ENCODE measurements at places on chromosomes 4 and X. TPM values are rescaled to one million over a fixed set of nuclear protein-coding genes. Genes with fewer than 3 reads are reported as not detected.

Gene SSX4B
- not detected for total RNA-seq

Gene PUDP
- total RNA-seq: 7.3 TPM

Gene HOPX
- 12.9 TPM for total RNA-seq

Gene CPE
- total RNA-seq: 30.8 TPM

Gene DGKK
- not detected for total RNA-seq

Gene TSPAN6
- 34.1 TPM for total RNA-seq

Gene GRIA3
- 3.3 TPM for total RNA-seq

Gene ENOPH1
- 40.5 TPM for total RNA-seq

Gene IDS
- 32.1 TPM for total RNA-seq

Gene ADH1A
- total RNA-seq: not detected

Gene SCML2
- total RNA-seq: 1.7 TPM

Gene MAGEE1
- total RNA-seq: 1.9 TPM

Gene LDOC1
- 6.8 TPM for total RNA-seq

Gene CSN1S1
- total RNA-seq: not detected

Gene SSX4
- total RNA-seq: not detected

Gene NXF3
- total RNA-seq: not detected

Gene SEC24B
- total RNA-seq: 14.7 TPM

Gene PLK4
- 0.66 TPM for total RNA-seq

Gene GLRA2
- total RNA-seq: not detected

Gene NLGN3
- 2.3 TPM for total RNA-seq

Gene C4orf46
- total RNA-seq: 20.3 TPM

Gene FNIP2
- total RNA-seq: 43.5 TPM

Gene RENBP
- 1.5 TPM for total RNA-seq

Gene AMBN
- not detected for total RNA-seq

Gene XK
- under 0.01 TPM for total RNA-seq

Gene PPP2R3B
- 9.6 TPM for total RNA-seq

Gene HHIP
- total RNA-seq: 0.29 TPM

Gene GPR143
- total RNA-seq: not detected

Gene FREM3
- total RNA-seq: not detected

Gene UVSSA
- 15.4 TPM for total RNA-seq

Gene HSPA4L
- total RNA-seq: 24.8 TPM

Gene ATP1B4
- total RNA-seq: not detected

Gene SCARB2
- total RNA-seq: 368 TPM

Gene FBXW7
- 67.2 TPM for total RNA-seq

Gene SYNPO2
- 2.0 TPM for total RNA-seq

Gene SPANXA2
- not detected for total RNA-seq

Gene CT45A10
- total RNA-seq: not detected

Gene TRIML2
- not detected for total RNA-seq

Gene GPRASP1
- total RNA-seq: 4.2 TPM

Gene XAGE1A
- not detected for total RNA-seq

Gene MND1
- total RNA-seq: 2.2 TPM

Gene LDB2
- 177 TPM for total RNA-seq

Gene SPP1
- total RNA-seq: 0.29 TPM

Gene XAGE2
- total RNA-seq: not detected

Gene AIFM1
- total RNA-seq: 23.9 TPM

Gene MAGEA9B
- total RNA-seq: not detected

Gene PPARGC1A
- 1.5 TPM for total RNA-seq

Gene GDI1
- total RNA-seq: 141 TPM

Gene RPA4
- 0.66 TPM for total RNA-seq

Gene GAGE2A
- total RNA-seq: not detected

Gene CCNB3
- 0.17 TPM for total RNA-seq

Gene ASB12
- total RNA-seq: under 0.01 TPM

Gene PRDX4
- 219 TPM for total RNA-seq

Gene CD99L2
- total RNA-seq: 51.6 TPM
